ENCODE measurements at places on chromosomes 3 and 15.

GRCh38 chr3:55709411-55710012 lies 222.4 kb upstream of the WNT5A start:
- DNase-seq: no peak

GRCh38 chr3:159029306-159030026 lies 227.6 kb downstream of the MFSD1 start:
- DNase-seq: no peak

GRCh38 chr3:189789432-189789831 lies 158.2 kb downstream of the TP63 start:
- no peak for DNase-seq

DNA sequence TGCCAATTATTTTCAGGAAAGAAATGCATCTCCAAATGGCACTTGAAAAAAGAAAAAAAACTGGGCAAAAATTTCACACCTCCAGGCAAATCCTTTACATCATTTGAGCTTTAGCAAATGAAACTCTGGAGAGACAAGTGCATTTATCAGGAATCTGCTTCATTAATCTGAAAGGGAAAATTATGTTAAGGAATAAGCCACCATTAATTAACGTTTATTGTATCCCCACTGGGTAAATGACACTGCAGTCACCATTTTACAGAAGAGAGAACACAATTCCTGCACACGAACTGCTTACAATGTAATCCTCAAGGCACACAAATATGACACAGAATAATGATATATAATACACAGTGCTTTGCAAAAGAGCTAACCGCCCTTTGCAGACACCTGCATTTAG lies 217.3 kb downstream of the OSBPL10 start:
- no peak for DNase-seq

- DNase-seq: no peak
Observed at GRCh38 chr3:107928084-107928445, 162.8 kb downstream of the CD47 start.

- DNase-seq: no peak
Observed at GRCh38 chr3:51379746-51380455, 5.2 kb upstream of the MANF start.

DNA sequence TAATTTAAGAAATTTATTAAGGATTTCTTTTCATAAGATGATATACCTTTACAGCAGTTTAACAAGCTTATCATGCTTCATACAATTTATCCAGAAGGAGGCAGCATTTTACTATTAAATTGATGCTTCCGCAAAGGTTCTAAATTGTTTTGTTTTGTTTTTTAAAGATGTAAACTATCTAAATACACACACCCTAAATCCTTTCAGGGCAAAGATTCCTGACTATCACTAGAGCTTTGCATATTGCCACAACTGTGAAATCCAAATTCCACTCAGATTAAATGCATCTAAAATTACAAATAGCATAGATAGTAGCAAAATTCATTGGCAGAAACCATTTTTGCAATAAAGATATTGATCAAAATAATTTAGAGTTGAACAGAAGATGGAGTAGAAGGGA lies 44.5 kb upstream of the CCNL1 start:
- DNase-seq: no peak

GRCh38 chr3:149388001-149388440 lies 10.6 kb upstream of the TM4SF1 start:
- DNase-seq: no peak

DNA sequence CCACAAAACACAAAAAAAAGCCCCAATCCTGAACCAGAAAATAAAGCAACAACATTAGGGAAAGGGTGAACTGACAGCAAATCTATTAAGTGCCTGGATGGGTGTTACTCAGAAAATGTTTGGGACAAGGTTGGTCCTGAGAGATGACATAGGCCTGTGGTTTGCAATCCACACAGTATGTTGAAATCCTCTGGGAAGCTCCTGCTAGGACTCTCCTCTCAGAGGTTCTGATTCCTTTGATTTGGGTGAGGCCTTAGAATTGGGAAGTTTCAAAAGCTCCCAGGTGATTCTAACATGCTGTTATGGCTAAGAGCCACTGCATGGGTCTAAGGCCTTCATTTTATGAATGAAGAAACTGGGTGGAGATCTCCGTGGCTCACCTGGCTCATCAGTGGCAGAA lies 18.4 kb downstream of the CLDN1 start:
- no peak for DNase-seq

GRCh38 chr15:41774882-41775417 lies 666 bp downstream of the MAPKBP1 start:
- DNase-seq: no peak

GRCh38 chr15:23467110-23467600 lies 20.1 kb upstream of the GOLGA6L2 start:
- DNase-seq: no peak

- no peak for DNase-seq
Observed at GRCh38 chr3:58539626-58540025, 2.6 kb upstream of the ACOX2 start.

DNA sequence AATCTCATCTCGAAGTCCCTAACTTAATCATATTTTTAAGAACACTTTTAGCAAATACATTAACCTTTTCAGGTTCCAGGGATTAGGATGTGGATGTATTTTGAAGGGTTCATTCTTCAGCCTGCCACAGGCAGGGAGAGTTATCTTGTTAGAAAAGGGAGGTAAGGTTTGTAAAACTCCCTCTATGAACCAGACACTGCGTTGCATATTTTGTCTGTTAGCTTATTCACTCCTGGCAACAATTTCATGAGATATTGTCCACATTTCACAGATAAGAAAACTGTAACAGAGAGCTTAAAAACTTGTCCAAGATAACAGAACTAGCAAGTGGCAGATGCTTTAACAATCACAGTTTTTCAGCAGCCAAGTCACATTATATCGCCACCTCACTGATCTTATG lies 155.4 kb downstream of the DIPK2A start:
- DNase-seq: no peak

DNA sequence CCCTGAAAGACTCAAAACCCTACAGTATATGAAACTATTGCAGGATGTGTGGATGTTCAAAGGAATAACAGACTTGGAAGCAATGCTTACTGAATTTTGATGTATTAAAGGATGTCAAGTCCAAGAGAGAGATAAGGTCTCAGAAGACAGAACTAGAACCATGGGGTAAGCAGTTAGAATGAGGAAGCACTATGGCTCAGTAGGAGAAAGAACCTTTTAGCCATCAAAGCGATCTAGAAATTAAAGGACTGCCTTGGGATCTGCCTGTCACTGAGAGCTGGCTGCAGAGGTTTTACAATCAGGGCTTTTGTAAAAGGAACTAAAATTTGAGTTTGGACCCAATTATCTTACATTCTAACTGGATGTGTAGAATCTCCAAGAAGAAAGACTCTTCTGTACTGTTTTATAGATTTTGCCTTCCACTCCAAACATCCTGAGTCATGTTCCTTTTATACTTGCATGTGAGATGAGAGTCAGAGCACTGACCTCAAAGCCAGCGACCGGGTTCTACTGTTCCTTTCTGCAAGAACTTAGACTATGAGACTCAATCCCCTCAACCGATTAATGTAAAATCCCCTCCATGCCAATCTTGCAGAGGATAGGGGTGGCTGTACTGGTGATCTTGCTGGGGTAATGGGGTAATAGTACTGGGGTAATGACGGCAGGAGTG lies 412.3 kb upstream of the TPRG1 start:
- no peak for DNase-seq

All from activated CD8-positive, alpha-beta memory T cell treated with anti-CD3 and anti-CD28 coated beads for 1 hour (primary cell).